ENCODE measurements at places on chromosomes 11 and 22. TPM values are rescaled to one million over a fixed set of nuclear protein-coding genes. Genes with fewer than 3 reads are reported as not detected.

GAB4 gene
- total RNA-seq = not detected

LPXN gene
- total RNA-seq = 7.1 TPM

SLC43A3 gene
- total RNA-seq = 41.3 TPM

MAPK1 gene
- total RNA-seq = 66.7 TPM

SYT8 gene
- 8.9 TPM for total RNA-seq

ASPHD2 gene
- total RNA-seq = 0.44 TPM

SSH3 gene
- total RNA-seq = 97.8 TPM

AASDHPPT gene
- 33.1 TPM for total RNA-seq

TMEM132A gene
- 90.3 TPM for total RNA-seq

DNA sequence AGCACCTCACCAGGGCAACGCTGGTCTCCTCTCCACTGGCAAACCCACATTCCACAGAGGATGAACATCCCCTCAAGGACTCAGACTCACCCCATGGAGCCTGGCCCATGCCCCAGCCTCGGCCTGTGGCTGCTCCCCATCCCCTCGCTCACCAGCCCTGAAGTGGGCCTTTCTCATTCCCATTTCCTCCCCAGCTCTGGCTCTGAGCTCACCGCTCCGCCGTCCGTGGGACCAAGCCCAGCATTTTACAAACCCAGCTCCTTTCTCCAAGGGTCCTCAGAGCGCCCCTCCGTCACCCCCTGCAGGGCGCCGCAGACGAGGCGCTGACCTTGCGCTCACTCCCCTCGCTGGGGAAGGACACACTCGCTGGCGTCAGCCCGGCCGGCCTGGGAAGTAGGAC is 6.9 kb upstream of the IGF2 start:
- no peak for DNase-seq

DNA sequence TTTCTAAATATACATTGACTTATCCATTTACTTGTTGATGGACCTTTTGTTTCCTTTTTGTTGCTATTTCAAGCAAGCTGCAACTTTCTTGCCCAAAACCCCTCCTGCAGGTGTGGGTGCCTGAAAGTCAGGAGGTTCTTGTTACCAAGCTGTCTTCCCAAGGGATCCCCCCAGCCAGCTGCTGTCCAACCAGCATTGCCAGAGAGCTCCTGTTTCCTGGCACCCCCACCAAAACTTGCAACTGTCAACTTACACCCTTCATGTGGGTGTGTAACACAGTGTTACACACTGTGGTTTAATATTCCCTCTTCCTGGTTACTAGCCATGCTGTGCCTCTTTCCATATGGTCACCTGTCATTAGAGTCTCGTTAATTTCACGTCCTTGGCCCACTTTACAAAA is 1.6 kb upstream of the KRTAP5-1 start:
- DNase-seq = no peak

- DNase-seq = no peak
Measured at GRCh38 chr11:19868871-19869270, 156.2 kb downstream of the NAV2 start.

DNA sequence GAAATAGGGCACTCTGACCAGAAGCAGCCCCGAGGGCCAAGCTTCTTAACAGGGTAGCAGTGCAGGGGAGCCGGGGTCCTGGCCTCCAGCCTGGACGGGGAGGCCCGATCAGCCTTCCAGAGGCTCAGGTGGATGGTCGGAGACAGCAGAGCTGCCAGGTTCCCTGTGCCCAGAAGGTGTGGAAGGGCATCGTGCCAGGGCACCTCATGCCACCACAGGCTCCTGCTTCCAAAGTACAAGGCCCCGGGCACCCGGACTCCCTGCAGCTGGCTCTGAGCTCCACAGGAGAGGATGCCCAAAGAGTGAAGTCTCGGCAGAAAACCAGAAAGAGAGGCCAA is 14.3 kb downstream of the EHD1 start:
- no peak for DNase-seq

DNA sequence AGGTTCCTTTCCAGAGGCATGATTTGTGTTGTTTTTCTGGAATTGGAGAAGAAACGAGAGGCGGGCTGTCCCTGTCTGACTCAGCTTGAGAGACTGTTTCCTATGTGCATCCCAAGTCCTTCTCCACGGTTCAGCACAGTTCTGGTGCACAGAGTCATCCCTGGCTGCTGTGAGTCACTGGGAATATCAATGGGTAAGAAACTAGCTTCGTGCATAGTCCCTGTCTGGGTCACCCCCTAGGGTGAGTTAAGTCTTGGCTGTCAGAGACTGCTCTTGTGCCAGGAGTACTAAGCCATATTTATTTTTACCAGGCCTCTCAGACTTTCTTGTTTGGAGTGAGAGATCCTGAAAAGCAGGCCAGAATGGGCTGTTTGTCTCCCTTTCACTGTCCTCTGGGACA is 2.4 kb upstream of the LRP4 start:
- no peak for DNase-seq

DNA sequence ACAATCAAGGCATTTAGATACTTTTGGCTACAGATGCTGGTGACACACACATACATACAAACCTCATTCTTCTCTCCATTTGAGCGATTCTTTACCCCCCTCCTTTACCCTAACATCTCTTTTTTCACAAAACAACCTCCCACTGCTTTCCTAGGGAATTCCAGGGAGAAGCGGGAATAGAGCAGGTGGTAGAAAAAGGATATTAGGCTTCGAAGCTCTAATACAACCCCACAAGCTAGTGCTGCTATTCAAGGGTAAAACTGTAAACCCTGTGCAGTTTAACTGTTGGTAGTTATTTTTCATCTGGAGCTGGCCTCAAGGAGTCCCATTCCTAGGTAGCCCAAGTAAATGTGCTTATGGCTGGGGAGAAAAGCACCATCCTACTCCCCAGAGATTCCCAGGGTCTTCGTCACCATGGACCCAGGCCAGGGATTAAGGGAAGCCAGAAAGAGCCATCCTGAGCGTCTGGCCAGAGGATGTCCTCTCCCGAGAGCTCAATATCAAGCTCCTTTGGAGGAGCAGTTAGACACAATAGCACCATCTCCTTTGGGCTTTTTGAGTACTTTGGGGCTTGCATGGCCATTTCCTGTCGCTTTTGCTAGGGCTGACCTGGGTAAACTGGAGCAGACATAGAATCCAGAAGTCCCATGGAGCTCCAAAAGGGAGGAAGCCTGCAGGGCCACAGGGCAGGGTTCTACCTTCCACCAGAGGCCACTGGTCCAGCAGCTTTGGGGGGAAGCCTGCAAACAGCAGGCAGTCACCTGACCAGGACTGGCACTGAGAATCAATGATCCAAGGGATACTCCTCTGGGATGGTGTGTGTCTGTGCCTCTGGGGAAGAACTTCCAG is 3.1 kb downstream of the MAML2 start:
- DNase-seq = no peak

- peak; percentile 40 for DNase-seq
Measured at GRCh38 chr11:11937957-11938356, 70.5 kb downstream of the DKK3 start.

DNA sequence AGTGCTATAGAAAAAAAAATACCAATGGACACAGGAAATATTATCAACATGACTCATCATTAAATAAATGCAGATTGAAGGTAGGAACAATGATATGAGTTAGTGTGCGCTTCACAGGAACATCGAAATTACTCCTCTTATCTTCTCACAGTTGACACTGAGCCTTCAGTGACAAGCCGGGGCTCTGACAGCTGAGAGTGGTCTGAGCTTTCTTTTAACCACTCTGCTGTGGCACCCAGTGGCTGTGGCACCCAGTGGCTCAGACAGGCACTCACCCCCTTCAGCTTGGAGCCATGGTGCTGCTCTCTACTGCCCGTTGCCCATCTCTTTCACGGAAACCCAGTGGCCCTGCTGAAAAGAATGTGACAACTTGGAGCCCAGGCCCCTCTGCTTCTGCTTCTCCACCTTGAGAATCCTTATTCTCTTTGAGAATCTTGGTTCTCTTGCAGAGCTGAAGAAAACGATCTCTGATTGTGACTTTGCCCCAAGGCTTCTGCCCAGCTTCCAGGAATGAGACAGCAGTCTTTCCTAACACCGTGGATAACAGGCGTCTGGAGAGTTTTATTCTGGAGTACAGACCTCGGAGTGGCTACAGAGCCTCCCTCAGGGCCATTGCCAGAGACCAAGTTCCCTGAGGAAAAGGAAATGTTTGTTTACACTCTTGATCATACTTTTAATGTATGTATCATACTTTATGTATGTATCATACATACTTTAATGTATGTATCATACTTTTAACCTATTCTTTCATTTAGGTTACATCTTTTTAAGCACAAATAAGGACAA is 37.1 kb upstream of the OR8B8 start:
- no peak for DNase-seq

- DNase-seq = no peak
Measured at GRCh38 chr11:72012091-72012630, 13.5 kb downstream of the IL18BP start.

DNA sequence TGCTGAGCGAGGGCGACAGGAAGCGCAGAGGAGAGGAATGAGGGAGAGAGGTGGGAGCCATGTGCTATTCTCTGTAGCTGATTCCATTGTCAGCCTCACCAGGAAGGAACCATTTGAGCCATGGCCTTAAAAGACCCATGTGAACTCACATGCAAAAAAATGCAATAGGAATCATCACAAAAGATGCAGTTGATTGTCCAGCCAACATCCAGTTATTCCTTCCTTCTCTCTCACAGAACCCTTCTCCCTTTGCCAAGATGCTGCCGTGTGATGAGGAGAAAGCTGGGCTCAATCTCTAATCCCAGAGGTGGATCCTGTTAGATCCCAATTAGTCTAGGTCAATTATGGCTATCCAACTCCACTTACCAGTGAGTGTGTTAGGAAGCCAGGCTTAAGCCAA is 58.2 kb upstream of the RRAS2 start:
- no peak for DNase-seq

- no peak for DNase-seq
Measured at GRCh38 chr11:13339195-13340153, 61.9 kb downstream of the BMAL1 start.

GRCh38 chr11:111823131-111823530 is 48.2 kb downstream of the ALG9 start:
- no peak for DNase-seq

GRCh38 chr11:91305402-91305801 is 919.2 kb upstream of the FAT3 start:
- no peak for DNase-seq

- DNase-seq = peak; percentile 2
Measured at GRCh38 chr11:126007238-126007637, 55.4 kb downstream of the CDON start.
